Chondrocyte (in vitro differentiated cells): ENCODE measurements at places on chromosomes 4 and X. TPM values are rescaled to one million over a fixed set of nuclear protein-coding genes. Genes with fewer than 3 reads are reported as not detected.
A peak's percentile ranks its signal among the peaks of the same experiment; 100 is the strongest.

HS3ST1 gene
- total RNA-seq, result not detected in 3 replicates

FAM199X gene
- 14.6 to 15.5 TPM (median 15.2 TPM) in 3 replicates for total RNA-seq

CASK gene
- 39.5 to 44.9 TPM (median 40.8 TPM) in 3 replicates for total RNA-seq

TCP11X2 gene
- not detected in 3 replicates for total RNA-seq

CENPVL3 gene
- total RNA-seq, result 0.17 TPM in 1 of 3 replicates, not detected in the others

- no peak overlapping the region for H3K27ac ChIP-seq
- H3K36me3 ChIP-seq, result no peaks in the 10 kb centered on the region
- H3K4me1 ChIP-seq, result no peaks in the 10 kb centered on the region
- no peak for DNase-seq
- H3K27me3 ChIP-seq, result peaks cover 4% of the 10 kb centered on the region
Measured at GRCh38 chr4:180581061-180581460, 1662.1 kb upstream of the TENM3 start.

- H3K27ac ChIP-seq, result no peak overlapping the region
- H3K27me3 ChIP-seq, result peaks cover 3% of the 10 kb centered on the region
- no peaks in the 10 kb centered on the region for H3K36me3 ChIP-seq
- H3K4me1 ChIP-seq, result no peaks in the 10 kb centered on the region
Measured at GRCh38 chr4:170769862-170770261, 680.1 kb upstream of the AADAT start.

- H3K4me3 ChIP-seq, result no peak overlapping the region
- peaks cover 2% of the 10 kb centered on the region for H3K27me3 ChIP-seq
- no peak for DNase-seq
- H3K4me1 ChIP-seq, result no peaks in the 10 kb centered on the region
- H3K27ac ChIP-seq, result no peak overlapping the region
- H3K36me3 ChIP-seq, result no peaks in the 10 kb centered on the region
Measured at GRCh38 chrX:107146670-107147069, 28.0 kb upstream of the RBM41 start.

GRCh38 chr4:121597346-121597934, 99.3 kb downstream of the ANXA5 start:
- no peak overlapping the region for H3K4me3 ChIP-seq
- H3K27ac ChIP-seq, result no peak overlapping the region
- no peaks in the 10 kb centered on the region for H3K27me3 ChIP-seq
- no peaks in the 10 kb centered on the region for H3K36me3 ChIP-seq
- peaks cover 12% of the 10 kb centered on the region for H3K4me1 ChIP-seq

GRCh38 chrX:78517124-78517523, 142.0 kb downstream of the RTL3 start:
- H3K4me1 ChIP-seq, result peaks cover 13% of the 10 kb centered on the region
- no peaks in the 10 kb centered on the region for H3K27me3 ChIP-seq
- H3K27ac ChIP-seq, result no peak overlapping the region
- no peaks in the 10 kb centered on the region for H3K36me3 ChIP-seq
- no peak overlapping the region for H3K4me3 ChIP-seq

- peak overlapping the region; percentile 6 for H3K27ac ChIP-seq
- H3K4me1 ChIP-seq, result peaks cover 61% of the 10 kb centered on the region
- H3K36me3 ChIP-seq, result no peaks in the 10 kb centered on the region
Measured at GRCh38 chr4:153651587-153651986, 32.5 kb upstream of the TLR2 start.

GRCh38 chr4:37663552-37663951, 22.6 kb downstream of the RELL1 start:
- H3K4me3 ChIP-seq, result no peak overlapping the region
- no peak for DNase-seq
- no peak overlapping the region for H3K27ac ChIP-seq

DNA sequence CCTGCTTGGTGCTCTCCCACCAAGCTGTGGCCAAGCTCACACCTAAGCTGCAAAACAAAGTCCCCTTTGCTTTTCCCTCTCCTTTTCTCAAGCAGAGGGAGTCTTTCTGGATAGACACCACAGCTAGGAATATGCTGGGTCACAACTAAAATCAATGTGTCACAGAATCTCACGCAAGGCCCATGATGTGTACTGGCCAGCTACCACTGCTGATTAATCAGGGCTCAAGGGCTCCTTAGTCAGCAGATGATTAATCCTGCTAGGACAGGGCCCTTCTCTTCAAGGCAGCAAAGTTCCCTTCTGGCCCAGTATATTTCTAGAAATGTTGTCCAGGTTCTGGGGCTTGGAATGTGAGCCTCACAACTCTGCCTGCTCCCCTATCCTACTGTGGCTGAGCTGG, 32.0 kb upstream of the TENT5D start:
- no peak for DNase-seq
- no peak overlapping the region for H3K27ac ChIP-seq
- no peak overlapping the region for H3K4me3 ChIP-seq
- no peaks in the 10 kb centered on the region for H3K36me3 ChIP-seq

DNA sequence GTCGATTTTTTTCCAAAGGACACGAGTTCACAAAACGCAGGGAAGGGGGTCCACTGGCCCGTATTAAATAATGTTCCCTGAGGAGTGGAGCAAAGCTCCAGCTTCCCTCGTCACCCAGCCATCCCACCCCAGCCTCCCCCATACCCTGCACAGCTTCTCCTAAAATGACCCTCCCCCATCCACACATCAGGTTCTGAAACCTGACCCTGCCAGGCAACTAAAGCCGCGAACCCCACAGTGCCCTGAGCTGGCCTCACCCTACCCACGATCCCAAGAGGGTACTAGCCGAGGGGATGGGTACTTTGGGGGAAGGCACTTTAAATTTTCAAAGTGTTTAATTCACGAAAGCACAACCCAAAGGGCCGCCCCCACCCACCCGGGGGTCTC, 634 bp downstream of the APOO start:
- DNase-seq, result no peak
- H3K27me3 ChIP-seq, result no peaks in the 10 kb centered on the region
- peaks cover 24% of the 10 kb centered on the region for H3K4me1 ChIP-seq
- no peaks in the 10 kb centered on the region for H3K36me3 ChIP-seq
- peak overlapping the region; percentile 80 for H3K4me3 ChIP-seq

- no peaks in the 10 kb centered on the region for H3K27me3 ChIP-seq
- H3K4me1 ChIP-seq, result peaks cover 69% of the 10 kb centered on the region
- H3K27ac ChIP-seq, result peak overlapping the region; percentile 93
- no peak for DNase-seq
- peaks cover 2% of the 10 kb centered on the region for H3K36me3 ChIP-seq
- peak overlapping the region; percentile 34 for H3K4me3 ChIP-seq
Measured at GRCh38 chr4:41160012-41160789, 54.1 kb downstream of the APBB2 start.

DNA sequence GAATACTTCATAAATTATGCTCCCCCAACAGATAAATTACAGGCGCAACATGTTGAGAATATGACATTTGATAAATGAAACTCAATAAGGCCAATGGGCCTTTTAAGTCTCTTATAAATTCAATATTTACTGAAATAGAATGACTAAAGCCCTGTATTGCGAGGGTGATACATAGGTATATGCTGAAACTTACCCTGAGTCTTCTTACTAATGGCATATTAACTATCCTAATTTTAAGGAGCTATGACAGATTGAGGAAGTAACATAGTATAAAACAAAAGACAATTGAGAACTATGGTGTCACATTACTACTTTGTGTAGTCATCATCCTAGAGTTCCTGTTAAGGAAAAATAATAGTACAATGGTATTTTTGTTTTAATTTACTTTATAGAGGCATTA, 440.7 kb downstream of the IL15 start:
- no peak for DNase-seq
- no peaks in the 10 kb centered on the region for H3K4me1 ChIP-seq
- no peak overlapping the region for H3K27ac ChIP-seq
- peaks cover 4% of the 10 kb centered on the region for H3K36me3 ChIP-seq

DNA sequence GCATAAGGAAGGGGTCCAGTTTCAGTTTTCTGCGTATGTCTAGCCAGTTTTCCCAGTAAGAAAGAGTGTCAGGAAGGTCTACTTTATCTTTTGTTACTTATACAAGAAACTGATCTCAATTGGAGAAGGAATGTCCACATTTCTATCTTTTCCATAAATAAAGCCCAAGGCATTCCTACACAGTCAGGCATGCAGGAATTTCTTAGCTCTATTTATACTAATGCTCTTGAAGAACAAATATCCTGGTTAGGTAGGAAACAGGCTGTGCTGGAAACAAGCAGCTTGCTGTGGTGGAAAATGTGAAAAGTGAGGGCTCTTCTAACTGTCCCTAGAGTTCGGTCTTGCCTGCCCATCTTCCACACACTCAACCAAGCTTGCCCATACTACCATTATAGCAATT, 37.9 kb upstream of the PITX2 start:
- peaks cover 2% of the 10 kb centered on the region for H3K36me3 ChIP-seq
- H3K4me1 ChIP-seq, result no peaks in the 10 kb centered on the region
- no peak for DNase-seq
- no peak overlapping the region for H3K27ac ChIP-seq
- no peak overlapping the region for H3K4me3 ChIP-seq

- no peaks in the 10 kb centered on the region for H3K27me3 ChIP-seq
- peaks cover 18% of the 10 kb centered on the region for H3K4me1 ChIP-seq
- no peak overlapping the region for H3K27ac ChIP-seq
- no peak overlapping the region for H3K4me3 ChIP-seq
- H3K36me3 ChIP-seq, result peaks cover 4% of the 10 kb centered on the region
Measured at GRCh38 chr4:185752872-185753271, 59.1 kb downstream of the SORBS2 start.

GRCh38 chr4:115674485-115674884, 561.1 kb upstream of the NDST4 start:
- H3K27ac ChIP-seq, result no peak overlapping the region
- no peak overlapping the region for H3K4me3 ChIP-seq
- H3K36me3 ChIP-seq, result no peaks in the 10 kb centered on the region
- no peaks in the 10 kb centered on the region for H3K27me3 ChIP-seq

DNA sequence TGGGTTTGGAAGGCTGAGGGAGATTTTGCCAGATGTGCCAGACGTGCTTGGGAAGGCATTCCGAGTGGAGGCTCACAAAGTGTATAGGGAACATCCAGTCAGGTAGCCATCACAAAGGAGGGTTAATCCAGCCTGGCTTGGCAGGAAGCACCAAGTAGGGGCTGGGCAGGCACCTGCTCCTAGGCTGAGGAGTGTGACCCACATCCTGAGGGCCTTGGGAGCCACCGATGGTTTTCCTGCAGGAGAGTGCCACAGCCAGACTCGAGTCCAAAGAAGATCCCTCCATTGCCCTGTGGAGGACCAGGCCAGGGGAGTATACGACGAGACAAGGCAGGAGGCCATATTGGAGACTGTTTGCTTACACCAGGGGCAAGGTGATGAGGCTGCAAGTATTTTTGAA, 47.2 kb downstream of the PNMA5 start:
- no peaks in the 10 kb centered on the region for H3K27me3 ChIP-seq
- DNase-seq, result peak; percentile 68
- peaks cover 7% of the 10 kb centered on the region for H3K36me3 ChIP-seq
- peaks cover 9% of the 10 kb centered on the region for H3K4me1 ChIP-seq
- H3K4me3 ChIP-seq, result no peak overlapping the region
